ENCODE measurements at places on chromosomes 7 and 10. TPM values are rescaled to one million over a fixed set of nuclear protein-coding genes. Genes with fewer than 3 reads are reported as not detected.
A peak's percentile ranks its signal among the peaks of the same experiment; 100 is the strongest.

The PRSS37 gene
- total RNA-seq: not detected

The LIMK1 gene
- 19.3 TPM for total RNA-seq

The CYP26C1 gene
- under 0.01 TPM for total RNA-seq

The KIAA1217 gene
- 15.9 TPM for total RNA-seq

- DNase-seq: no peak
Observed at GRCh38 chr7:156194813-156195212, 382.6 kb upstream of the SHH start.

DNA sequence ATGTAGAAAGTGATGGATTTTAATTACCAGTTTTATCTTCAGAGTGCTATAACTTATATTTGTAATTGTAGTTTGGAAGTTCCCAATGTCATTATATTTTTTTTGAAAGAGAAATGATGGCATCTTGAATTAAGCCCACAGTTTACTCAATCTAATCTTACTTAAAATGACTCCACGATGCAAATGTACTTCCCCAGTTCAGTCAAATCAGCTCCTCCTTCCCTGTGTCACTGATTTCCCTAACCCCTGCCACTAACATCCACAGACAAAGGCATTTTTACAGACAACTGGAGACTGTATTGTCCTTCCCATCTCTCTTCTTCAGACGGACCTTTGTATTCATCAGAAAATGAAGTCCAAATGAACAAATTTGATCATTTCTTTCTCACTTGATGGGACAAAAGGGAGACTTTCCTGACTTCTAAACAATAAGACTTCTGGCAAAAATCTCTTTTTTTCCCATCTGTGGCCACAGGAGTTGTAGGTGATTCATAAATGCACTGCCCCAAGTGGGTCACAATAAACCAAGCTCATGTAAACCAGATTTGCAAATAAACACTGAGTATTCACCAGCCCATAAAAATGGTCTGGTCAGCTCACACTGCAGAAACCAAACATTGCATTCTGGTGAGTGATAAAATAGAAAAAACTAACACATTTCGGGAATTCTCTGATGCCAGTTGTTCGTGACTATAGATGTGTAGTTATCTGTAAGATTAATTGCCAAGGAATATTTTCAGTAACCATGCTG is 162.9 kb downstream of the FANK1 start:
- DNase-seq: no peak

DNA sequence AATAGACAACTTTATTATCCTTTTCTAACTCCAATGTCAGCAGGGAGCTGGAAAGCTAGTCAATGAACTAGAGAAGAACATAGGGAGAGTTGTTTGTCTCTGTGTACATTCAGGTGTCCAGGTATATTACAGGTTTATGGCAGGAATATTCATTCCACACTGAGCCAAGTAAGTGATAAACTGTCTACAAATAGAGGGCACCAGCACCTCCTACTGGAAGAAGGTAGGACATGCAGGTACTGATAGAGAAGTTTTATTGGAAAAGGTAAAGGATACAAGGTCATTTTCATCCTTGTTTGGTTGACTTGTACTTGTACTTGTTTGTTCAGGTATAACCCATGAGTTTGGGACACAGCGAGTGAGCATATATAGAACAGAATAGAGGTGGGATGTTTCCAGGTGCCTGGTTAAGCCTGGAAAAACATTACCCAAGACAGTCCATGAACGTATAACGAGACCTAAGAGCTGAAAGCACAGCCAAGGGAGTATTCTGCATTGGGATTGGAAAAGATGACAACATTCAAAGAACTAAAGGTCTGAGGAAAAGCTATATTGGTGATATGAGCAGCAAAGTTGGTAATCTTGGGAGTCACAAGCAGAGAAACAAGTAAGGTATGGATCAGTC is 61.4 kb upstream of the PPP1R3C start:
- peak; percentile 50 for DNase-seq

DNA sequence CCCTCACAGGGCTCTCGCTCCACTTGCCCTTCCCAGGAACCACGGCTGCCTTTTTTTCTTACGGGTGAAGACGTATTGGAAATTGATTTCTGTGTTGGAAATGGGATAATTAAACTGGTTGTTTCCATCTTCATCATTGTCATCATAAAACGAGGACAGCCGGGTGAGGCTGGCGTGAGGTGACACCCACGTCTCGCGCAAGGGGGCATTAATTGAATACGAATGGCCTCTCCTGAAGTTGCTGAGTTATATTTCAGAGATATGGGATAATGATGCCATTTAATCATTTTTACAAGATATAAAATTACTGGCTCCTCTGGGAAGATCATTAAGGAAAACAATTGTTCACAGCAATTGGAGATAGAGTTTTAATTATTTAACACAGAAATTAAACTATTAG is 18.3 kb upstream of the NKX6-2 start:
- no peak for DNase-seq

- no peak for DNase-seq
Observed at GRCh38 chr7:91940171-91940570, 491 bp upstream of the AKAP9 start.

- DNase-seq: no peak
Observed at GRCh38 chr7:130226333-130226732, 18.7 kb downstream of the SSMEM1 start.

GRCh38 chr10:33804584-33804983 is 470.1 kb upstream of the NRP1 start:
- no peak for DNase-seq

DNA sequence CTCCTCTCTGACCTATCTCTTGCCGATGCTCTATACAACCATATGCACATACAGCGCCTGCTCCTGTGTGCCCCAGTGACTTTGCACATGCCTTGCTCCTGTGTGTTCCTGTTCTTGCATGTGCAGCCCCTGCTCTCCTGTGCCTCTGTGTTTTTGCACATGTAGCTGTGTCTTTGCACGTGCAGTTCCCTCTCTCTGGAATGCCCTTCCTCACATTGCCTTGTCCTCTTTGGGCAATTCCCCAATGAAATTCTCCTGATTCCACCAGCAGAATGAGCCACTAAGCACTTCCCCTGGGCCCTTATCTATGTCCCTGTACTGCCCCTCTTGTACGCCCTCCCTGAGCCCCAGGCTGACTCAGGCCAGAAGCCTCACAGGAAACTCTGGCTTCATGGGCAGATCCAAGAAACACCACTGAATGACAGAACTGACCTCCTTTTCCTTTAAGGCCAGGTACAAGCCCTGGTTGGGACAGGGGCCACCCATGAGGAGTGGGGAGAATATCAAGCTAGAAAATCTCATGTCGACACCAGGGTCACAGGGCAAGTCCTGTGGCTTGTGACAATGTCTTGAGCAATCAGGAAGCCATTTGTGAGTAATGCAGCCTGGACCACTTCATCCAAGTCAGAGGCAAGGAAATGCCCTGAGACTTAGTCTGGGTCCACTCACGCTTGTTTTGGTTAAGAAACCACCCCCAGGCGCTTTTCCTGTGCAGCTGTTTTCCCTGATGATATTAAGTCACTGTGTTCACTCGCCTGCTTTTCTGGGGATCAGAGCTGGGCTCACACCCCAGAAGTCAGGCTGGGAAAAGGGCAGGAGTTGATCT is 1.9 kb upstream of the ARHGAP22 start:
- peak; percentile 89 for DNase-seq

GRCh38 chr7:14095233-14095950 is 105.9 kb upstream of the ETV1 start:
- DNase-seq: no peak

DNA sequence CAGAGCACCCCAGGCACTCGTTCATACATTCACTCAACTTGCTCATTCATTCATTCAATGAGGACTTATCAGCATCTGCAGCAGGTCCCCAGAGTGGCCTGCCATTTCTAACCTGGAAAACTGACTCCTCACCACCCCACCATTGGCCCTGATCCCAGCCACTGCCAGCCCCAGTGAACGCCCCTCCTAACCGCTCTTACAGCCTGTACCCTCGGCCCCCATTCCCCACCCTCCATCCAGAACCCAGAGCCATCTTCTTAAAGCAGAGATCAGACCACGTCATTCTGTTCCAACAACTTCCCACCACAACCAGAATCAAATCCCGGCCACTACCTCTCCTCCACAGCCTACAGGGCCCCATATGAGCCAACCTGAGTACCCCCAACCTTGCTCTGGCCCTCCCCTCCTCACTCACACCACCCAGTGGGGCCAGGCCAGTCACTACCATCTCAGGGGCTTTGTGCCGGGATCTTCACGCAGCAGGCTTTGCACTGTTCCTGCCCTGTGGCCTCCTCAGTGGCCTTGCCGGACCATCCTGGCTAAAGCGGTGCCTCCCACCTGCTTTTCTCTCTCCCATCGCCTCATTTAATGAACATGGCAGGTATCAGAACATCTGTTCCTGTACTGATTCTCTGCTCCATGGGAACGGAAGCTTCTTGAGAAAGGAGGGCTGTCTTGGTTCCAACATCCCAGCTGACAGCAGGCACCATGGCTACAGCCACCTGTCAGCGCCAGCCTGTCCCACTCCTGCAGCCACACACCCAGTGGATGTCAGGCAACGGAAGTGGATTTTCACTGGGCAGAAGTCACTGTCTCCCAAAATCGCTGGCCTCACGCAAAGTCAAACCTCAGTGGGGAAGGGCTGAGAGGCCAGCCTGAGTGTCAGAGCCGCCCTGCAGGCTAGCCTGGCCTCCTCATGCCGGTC is 45.4 kb downstream of the FAM53B start:
- DNase-seq: no peak

- DNase-seq: no peak
Observed at GRCh38 chr7:26103596-26103995, 48.4 kb upstream of the NFE2L3 start.

- no peak for DNase-seq
Observed at GRCh38 chr10:56622335-56622973, 261.4 kb upstream of the ZWINT start.

- no peak for DNase-seq
Observed at GRCh38 chr7:126305671-126306070, 947.1 kb downstream of the GRM8 start.

DNA sequence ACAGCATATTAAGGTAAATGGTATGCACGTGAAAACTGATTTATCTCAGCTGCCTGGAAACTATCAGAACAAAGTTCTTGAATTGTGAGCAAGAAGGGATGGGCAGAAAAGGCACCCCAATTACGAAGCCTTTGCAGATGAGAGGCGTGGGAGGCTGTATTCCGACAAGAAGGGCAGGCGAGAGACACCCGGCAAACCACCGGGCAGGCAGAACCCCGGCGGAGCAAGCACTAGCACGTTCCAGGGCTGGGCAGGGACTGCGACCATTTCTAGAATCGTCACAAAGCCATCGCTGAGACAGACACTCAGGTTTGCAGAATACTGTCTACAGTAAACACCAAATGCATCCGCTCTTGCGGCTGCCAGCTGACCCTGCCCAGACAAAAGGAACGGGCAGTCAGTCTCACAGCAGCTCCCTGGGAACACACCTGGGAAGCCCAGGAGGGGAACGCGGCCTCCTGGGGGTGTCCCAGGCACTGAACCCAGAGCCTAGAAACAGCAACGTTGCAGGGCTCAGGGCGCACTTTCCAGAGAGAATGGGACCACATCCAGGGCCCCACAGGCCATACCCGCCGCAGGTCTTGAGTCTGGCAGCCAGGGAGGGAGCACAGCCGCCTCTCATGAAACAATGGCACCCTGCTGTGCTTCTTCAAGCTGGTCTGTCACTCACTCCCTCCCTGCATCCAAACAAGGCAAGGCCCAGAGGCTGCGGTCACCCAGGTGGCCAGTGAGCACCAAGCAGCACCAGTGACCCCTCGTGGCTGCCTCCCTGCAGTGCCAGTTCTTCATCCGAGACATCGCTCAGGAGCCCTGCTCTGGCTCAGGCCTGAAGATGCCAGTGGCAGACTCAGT is 261.9 kb downstream of the PTPRN2 start:
- no peak for DNase-seq

DNA sequence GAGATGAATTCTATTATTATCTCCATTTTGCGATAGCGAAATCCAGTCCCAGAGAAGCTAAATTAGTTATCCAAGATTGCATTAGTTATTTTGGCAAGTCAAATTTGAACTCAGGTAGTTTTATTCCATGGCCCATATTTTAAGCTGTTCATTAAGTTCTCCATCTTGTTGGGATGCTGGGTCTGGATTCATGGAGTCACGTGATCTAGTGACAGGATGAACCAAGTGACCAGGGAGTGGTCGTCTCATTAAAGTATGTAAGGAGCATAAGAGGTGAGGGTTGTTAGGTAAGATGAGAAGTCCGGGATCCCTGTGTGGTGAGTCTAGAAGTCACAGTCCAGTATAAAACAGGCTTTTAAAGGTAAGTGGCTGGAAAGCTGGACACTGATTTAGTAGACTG is 740.5 kb downstream of the PCDH15 start:
- no peak for DNase-seq

DNA sequence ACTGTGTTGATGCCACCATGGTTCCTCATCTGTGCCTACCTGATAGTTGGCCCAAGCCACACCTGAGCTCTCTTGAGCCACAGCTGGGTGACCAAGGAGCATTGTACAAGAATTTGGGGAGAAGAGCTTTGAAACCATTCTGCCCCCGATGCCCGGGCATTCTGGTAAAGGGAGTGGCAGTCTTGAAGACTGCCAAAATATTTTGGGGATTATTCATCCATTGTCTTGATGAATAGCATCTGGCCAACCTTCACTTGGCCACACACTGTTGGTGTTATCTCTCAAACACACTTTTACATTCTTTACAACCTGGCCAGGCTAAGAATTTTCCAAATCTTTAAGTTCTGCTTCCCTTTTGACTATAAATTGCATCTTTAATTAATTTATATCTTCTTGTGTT is 113.1 kb upstream of the PCBD1 start:
- no peak for DNase-seq

- DNase-seq: peak; percentile 62
Observed at GRCh38 chr7:24172856-24173255, 111.1 kb upstream of the NPY start.

GRCh38 chr10:103759100-103759781 is 96.1 kb downstream of the SH3PXD2A start:
- DNase-seq: no peak

- DNase-seq: no peak
Observed at GRCh38 chr10:3056280-3057037, 10.9 kb upstream of the PFKP start.

DNA sequence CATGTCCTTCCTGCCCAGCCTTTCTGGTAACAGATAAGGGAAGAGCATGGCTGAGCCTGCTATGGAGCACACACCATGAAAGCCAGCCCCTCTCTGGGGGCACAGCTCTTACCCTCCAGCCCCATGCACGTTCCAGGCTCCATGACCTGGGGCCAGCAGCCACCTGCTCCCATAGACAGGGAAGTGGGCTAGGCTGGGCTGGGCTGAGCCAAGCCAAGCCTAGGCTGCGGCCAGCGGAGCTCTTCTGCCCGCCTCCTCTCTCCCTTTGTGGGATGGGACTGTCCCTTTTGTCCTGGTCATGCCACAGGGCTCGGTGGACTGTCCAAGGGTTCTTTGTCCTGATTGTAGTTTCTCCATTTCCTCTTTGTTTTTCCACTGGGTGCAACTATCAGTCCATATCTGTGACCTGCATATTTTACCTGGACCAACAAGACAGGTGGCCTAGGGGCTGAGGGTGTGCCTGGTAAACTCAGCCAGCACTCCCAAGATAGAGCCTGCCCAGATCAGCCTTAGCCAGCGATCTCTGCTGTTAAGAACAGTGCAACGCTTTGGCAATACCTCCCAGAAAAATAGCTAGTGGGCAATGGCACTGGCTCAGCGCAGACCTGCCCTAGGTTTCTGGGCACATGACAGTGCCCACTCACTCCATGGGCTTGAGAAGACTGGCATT is 97.2 kb upstream of the BTBD16 start:
- DNase-seq: no peak

- no peak for DNase-seq
Observed at GRCh38 chr10:100371482-100372027, 24.5 kb downstream of the SCD start.

GRCh38 chr7:16847381-16847860 is 34.4 kb downstream of the AGR3 start:
- DNase-seq: no peak
